ENCODE measurements at places on chromosomes 12 and 14.

DNA sequence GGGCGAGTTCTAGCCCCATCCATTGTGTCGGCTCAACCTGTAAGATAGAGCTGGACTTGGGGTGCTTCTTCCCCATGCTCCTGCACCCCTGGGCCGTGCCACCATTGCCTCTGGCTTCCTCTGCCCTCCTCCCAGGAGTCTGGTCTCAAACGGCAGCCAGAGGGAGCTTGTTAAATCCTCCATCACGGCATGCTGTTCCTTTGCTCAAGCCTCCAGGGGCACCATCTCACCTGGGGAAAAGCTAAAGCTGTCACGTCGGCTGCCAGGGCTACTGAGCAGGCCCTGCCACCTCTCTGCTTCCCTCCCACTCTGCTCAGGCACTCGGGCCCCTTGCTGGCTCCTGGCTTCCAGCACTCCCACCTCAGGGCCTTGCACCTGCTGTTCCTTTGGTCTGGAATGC lies 140.4 kb downstream of the RBM19 start:
- no peak for DNase-seq

GRCh38 chr14:69151458-69152180 lies 1.3 kb downstream of the DCAF5 start:
- DNase-seq: peak; percentile 84

- DNase-seq: peak; percentile 33
Measured at GRCh38 chr14:105419195-105420091, at the start of gene MTA1. TSS of gene MTA1 (plus strand) at chr14:105419827. CDS start at chr14:105420036, 209 bp downstream.

DNA sequence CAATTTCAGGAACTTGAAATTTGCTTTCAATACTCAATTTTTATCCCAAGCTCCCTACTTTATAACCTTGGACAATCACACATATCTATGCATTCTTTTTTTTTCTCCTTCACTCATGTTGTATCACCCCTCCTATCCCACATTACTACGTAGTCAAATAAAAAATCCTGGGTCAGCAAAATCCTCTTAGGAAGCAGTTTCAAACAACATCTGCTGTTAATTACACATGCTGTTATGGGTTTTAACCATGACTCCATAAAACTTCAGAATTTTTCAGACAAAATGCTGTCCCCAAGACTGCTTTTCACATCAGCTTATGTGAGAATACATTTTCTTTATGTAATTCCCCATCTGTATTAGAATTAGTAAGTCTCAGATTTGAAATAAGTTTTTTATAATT lies 61.7 kb downstream of the LRFN5 start:
- no peak for DNase-seq

- no peak for DNase-seq
Measured at GRCh38 chr14:51922624-51923023, 62.2 kb downstream of the GNG2 start.

- DNase-seq: no peak
Measured at GRCh38 chr14:93201155-93201704, 5.6 kb downstream of the GON7 start.

GRCh38 chr12:98578392-98578791 lies 15.1 kb upstream of the SLC25A3 start:
- no peak for DNase-seq

- DNase-seq: no peak
Measured at GRCh38 chr14:62455446-62455845, 589.8 kb downstream of the KCNH5 start.

DNA sequence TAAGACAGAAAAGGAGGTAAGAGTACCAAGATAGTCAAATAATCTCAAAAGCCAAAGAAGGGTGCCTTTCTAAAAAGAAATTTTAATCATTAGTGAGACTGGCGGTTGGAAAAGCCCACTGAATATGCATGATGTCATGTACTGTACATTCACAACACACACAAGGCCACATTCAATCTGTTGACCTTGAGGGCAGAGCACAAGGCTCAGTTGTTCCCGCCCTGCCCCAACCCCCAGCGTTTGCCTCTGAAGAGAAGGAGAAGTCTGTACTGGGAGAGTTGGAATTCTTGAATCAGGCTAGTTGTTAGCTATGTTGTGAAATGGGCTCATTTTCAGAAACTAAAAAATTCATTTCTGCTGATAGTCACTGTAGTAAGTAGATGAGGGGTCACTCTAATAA lies 50.2 kb upstream of the NID2 start:
- DNase-seq: no peak

DNA sequence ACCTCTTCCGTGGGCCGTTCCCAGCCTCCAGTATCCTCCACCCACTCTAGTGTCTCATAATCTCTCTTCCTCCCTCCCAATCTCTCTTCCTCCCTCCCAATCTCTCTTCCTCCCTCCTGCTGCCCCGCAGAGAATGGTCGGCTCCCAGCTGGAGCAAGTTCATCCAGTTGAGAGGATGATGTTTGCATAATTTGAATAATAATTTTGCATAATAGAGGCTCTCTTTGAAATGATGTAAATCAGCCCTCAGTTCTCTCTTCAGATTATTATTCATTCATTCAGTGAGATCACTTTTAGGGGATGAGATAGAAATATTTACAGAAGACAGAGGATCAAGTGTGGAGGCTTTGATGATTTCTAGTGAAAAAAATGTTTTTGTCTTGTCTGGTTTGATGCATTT lies 125.0 kb downstream of the PTPN11 start:
- DNase-seq: no peak

GRCh38 chr12:57159311-57159710 lies 11.9 kb upstream of the LRP1-AS start:
- DNase-seq: no peak

DNA sequence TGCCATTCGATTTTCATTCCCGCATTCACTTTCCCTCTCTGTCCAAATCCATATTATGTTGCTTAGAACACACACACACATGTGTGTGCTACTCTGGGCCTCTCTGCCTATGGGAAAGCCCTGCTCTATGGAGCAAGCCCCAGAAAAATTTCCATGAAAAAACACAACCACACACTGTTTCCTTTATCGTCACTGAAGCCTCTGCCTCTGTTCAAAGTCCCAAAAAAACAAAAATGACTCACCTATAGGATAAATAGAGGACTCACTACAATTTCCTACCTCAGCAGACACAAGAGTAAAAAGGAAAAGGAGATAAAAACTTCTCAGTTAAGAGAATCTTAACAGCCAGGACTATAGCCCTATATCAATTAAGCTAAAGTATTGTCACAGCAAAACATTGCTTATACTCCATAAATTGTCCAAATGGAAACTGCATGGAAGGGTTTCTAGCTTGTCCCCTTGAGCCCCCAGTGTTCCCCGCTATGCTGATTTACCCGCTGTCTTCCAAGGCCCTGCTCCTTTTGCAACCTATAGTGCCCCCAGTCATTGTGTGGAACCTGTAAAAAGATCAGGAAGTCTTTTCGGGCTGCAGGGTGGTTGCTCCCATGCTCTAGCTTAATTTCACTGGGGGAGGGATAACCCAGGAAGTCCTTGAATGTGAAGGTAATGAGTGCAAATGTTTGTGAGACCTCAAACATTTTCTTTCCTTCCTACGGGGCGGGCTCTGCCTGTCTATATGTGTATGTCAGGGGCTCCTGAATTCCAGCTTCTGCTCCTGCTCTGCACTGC lies 11.1 kb upstream of the PIP4K2C start:
- no peak for DNase-seq

GRCh38 chr12:111777345-111778045 lies 10.8 kb downstream of the ALDH2 start:
- peak; percentile 36 for DNase-seq

- no peak for DNase-seq
Measured at GRCh38 chr14:67186172-67186768, 3.0 kb upstream of the GARIN2 start.

DNA sequence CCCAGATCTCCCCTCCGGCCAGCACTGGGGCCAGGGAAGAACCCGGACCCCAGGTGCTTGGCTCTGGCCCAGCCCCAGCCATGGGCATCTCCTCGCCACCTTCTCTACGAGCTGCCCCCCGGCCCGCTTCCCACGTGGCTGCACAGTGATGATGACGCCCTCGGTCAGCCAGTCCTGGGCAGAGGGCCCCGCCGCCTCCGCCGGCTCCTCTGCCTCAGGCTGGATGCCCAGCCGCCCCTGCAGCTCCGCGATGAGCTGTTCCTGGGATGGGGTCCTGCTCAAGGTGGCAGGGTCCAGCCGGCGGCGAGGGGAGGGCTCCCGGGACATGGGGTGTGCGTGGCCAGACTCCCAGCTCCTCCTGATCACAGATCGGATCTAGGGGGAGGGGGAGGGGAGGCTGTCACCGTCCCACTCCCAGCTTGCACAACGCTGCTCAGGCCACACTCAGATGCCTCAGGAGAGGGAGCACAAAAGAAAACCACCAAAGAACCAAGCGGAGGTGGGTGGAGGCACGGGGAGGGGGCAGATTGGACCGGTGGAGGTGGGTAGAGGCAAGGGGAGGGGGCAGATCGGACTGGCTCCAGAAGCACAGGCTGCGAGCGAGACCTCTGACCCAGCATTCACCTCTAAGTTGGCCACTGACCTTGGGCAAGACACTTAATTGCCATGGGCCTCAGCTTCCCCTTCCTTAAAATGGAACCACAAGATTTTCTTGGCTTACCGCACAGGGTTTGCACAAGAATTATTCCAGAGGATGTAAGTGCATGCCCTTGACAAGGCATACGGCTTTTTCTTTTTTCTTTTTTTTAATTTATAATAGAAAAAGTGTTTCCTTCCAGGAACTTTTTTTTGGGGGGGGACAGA lies 16.1 kb upstream of the RPLP0 start:
- no peak for DNase-seq

DNA sequence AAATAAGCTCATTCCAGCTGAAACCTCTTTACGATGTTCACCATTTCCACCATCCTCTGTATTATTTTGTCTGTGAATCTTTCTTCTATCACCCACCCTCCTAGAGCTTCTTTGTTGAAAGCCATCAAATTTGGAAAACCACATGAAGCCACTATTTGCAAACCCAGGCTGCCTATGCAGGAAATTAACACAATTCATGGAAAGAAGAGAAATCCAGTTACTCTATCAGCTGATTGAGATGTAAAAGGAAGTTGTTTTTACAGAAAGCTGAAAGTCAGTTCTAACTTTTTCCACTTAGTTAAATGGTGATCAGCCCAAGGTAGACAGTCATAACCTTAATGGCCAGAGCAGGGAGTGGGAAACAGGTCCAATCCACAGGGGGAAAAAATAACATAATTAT lies 6.6 kb downstream of the RHOJ start:
- no peak for DNase-seq

DNA sequence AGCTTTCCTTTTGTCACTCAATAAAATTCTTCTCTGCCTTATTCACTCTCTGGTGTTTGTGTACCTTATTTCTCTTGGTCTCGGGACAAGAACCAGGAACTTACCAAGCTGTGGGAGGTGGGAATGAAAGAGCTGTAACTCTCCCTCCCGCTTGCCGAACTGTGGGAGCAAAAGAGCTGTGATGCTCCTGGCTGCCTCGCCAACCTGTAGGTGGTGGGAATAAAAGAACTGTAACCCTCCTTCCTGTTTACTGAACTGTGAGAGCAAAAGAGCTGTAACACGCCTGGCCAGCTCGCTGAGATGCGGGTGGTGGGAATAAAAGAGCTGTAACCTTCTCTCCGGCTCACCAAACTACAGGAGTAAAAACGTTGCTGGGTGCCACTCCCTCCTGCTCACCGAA lies 314.1 kb upstream of the LRIG3 start:
- no peak for DNase-seq

GRCh38 chr12:16220120-16220519 lies 57.4 kb downstream of the SLC15A5 start:
- no peak for DNase-seq

GRCh38 chr12:84117190-84117589 lies 795.4 kb downstream of the SLC6A15 start:
- DNase-seq: no peak
